AML-193 (cell line): ENCODE measurements at places on chromosomes 2 and 18.

DNA sequence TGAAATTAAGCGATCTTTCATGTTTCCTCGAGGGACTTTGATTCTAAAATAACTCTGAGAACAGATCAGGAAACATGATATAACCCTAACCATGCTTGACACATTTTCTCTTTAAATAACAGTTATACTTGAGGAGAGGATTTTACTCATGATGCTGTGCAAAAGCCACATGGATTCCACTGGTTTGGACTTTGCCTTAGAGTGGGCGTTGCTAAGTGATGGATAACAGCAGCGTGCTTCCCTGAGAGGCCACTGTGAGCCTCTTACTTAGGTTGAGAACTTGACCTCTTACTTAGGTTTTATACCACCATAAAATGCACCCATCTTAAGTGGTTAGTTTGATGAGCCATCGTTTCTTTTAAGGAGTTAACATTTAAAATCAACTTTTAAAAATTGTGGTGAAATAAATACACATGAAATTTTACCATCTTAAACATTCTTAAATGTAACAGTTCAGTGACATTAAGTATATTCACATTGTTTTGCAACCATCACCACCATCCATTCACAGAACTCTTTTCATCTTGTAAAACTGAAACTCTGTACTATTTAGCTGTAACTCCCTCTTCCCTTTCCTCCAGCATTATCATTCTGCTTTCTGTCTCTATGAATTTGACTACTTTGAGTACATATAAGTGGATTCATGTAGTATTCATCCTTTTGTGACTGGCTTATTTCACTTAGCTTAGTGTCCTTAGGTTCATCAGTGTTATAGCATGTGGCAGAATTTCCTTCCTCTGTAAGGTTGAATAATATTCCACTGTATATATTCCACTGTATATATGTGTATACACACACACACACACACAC is 22.6 kb downstream of the ANXA4 start:
- no peak for DNase-seq

- DNase-seq: no peak
These were observed 114.9 kb upstream of the XIRP2 start for GRCh38 chr2:166773308-166773949.

- DNase-seq: no peak
These were observed 249.7 kb upstream of the NCKAP5 start for GRCh38 chr2:133817680-133818566.

DNA sequence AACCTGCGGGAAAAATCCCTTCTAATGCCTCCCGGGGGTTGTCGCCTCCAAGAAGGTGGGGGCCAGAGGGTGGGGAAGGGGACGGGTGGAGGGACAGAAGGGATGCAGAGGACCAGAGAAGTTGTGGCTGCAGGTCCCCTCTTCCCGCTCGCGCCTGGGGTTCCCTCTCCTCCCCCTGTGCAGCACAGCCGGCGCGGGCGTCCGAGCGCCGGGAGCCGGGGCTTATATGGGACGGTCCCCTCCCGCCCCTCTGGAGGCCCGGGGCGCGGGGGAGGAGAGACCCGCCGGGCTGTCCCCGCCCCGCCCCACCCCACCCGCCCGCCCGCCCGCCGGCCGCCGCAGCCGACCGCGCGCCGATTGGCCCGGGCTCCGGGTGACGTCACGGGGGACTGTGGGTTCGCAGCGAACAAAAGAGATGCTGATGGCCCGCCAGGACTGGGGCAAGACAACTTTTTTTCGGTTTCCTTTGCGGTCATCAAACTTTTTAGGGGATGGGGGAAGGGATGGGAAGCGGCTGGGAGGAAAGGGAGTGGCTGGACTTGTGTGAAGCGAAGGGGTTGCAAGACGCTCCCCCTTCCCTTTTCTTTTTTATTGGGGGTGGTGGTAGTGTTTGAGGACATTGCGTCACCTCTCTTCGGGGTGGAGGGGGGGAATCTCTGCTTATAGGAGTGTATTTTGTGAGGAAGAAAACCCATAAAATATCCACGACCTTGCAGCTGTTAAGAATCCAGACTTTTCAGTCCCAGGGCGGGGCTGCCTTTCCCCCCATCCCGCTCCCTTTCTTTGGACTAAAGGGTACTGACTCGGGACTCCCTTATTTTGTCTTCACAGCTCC is at the start of gene FN1:
Gene FN1 (minus strand): TSS at position 199 of the 835 bp plus-strand sequence. CDS start 266 bp downstream, outside the sequence.
- DNase-seq: no peak

DNA sequence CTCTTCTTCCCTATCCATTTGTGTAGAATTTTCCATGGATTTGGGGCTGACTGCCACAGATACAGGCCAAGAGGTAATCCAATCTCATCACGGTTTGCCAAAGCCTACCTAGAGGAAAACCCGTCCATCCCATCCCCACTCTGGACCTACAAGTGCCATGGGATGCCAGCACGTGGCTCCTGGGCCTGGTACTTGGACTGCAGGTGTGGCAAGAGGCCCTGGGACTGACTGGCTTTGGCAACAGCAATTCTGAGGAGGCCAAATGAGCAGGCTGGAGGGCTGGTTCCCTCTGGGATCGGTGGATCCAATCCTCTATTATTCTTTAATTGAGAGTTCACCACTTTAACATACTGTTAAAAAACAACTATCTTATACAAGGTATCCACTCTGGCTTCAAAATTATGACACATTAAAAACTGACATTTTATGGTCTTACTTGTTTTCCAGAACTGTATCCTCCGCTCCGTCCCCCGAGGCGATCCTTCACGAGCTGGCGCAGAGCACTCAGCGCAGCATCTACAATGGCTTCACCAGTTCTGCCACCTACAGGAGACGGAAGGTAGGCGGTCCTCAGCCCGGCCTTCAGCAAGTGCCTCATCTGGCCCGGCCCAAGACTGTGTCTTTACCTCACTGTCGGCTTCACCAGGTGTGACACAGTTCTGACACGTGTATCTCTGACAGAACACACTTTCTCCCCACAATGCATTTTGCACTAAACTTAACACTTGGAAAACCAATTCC is 19.8 kb downstream of the PDIA6 start:
- DNase-seq: no peak

- no peak for DNase-seq
These were observed 200.0 kb downstream of the GLI2 start for GRCh38 chr2:120935339-120936313.

DNA sequence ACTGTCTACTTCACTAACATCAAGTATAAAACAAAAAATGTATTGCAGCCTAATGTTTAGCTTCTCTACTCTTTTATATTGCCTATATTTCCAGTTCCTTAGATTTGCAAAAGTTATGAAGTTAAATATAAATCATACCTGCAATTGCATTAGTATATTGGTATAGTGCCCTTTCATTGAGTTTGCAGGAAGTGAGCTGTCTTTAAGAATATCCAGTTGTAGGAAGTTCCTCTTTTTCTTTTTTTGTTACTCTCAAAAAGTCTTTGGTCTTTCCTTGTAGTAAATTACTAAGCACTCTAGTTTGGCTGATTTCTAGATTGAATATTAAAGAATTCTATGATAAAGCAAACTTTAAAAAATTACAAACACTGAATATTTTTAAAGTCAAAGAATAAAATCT is 71.3 kb upstream of the FN1 start:
- peak; percentile 9 for DNase-seq

GRCh38 chr2:20747317-20747716 is 75.6 kb downstream of the LDAH start:
- DNase-seq: no peak

DNA sequence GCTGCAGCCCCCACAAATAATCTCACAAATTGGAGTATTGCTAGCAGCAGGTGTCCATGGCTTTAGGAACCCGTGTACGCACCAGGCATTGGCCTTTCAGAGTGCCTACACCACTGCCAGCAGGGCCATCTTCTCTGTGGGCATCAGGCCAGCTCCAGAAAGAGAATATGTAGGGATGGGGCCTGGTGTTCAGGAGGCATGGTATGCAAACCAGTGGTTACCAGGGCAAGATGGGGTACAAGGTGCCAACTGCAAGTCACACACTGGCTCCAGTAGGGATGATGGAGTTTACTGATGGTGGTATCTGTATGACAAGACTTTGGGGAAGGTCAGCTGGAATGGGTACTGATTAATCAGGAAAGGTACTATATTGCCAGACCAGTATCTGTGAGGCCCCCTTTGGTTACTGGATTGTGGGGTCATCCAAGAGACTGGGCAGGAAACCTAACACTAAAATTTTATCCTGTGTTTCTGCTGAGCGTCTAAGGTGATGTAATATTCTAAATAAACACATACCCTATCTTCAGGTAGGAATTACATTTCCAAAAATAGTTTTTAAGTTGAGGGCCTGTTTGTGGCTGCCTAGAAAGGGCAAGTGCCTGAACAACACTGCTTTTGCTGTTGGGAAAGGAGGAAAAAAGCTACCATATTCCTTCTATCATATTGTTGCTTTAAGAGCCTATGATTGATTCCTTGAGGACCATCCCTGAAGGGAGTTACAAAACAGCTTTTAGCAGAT is 9.0 kb downstream of the CNOT9 start:
- no peak for DNase-seq

DNA sequence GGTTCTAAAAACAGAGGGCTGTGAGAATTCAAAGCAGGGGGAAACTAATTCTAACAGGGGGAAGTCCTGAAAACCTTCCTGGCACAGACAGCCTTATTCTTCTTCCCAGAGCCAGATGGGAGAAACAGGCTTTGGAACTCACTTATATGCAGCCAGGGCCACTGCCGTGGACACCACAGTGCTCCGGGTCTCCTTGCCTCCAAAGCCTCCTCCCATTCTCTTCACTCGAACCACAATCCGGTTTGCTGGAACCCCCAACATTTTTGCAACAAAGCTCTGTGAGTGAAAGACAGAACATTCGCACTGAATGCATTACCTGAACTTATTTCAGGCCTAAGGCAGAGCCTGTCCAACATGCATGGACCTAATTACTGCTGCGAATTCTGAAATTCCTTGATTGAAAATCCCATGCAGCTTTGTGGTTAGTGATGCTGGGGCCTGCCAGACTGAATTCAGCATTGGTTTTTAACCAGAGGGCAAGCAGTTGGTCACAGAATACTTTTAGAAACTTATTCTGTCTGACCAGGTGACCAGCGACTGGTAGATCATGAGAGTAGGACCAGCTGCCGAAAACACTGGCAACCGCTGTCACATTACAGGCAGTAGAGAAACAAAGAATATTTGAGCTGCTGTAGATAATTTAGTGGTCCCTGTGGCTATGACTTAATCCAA is 48.6 kb downstream of the XDH start:
- DNase-seq: no peak
